ENCODE measurements at places on chromosomes 16 and 17.

- H3K4me3 ChIP-seq = no peak overlapping the region
- H3K36me3 ChIP-seq = no peaks in the 10 kb centered on the region
- DNase-seq = no peak
- H3K27ac ChIP-seq = peak overlapping the region; percentile 23
- H3K27me3 ChIP-seq = no peaks in the 10 kb centered on the region
Observed at GRCh38 chr17:1870592-1870991, 40.8 kb downstream of the RPA1 start.

- no peaks in the 10 kb centered on the region for H3K4me1 ChIP-seq
- no peaks in the 10 kb centered on the region for H3K36me3 ChIP-seq
- H3K27ac ChIP-seq = no peak overlapping the region
- H3K4me3 ChIP-seq = no peak overlapping the region
Observed at GRCh38 chr16:29007730-29008593, 23.1 kb downstream of the LAT start.

- H3K4me1 ChIP-seq = peaks cover 38% of the 10 kb centered on the region
- H3K36me3 ChIP-seq = no peaks in the 10 kb centered on the region
- H3K27me3 ChIP-seq = no peaks in the 10 kb centered on the region
- peak overlapping the region; percentile 95 for H3K27ac ChIP-seq
- H3K4me3 ChIP-seq = no peak overlapping the region
Observed at GRCh38 chr17:17526369-17526768, 30.2 kb upstream of the RASD1 start.

DNA sequence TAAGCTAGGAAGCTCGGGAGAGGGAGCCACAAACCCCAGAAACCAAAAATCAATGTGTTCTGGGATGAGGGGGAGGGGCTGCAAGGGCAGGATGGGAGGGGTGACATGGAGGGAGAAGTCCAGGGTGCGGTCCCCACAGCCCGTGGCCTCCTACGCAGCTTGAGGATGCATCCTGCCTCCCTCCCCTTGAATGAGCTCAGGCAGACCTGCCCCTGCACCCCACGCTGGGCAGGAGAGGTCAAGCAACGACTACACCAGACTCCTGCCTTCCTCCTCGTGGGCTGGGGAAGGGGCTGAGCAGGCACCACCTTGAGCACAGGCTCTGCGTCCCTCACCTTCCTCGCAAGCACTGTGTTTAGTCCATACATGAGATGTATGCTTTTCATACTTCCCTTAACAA, 3.9 kb downstream of the ANKRD13B start:
- peaks cover 20% of the 10 kb centered on the region for H3K4me1 ChIP-seq
- DNase-seq = no peak
- no peak overlapping the region for H3K4me3 ChIP-seq
- H3K27ac ChIP-seq = no peak overlapping the region
- no peaks in the 10 kb centered on the region for H3K36me3 ChIP-seq
- H3K27me3 ChIP-seq = no peaks in the 10 kb centered on the region

DNA sequence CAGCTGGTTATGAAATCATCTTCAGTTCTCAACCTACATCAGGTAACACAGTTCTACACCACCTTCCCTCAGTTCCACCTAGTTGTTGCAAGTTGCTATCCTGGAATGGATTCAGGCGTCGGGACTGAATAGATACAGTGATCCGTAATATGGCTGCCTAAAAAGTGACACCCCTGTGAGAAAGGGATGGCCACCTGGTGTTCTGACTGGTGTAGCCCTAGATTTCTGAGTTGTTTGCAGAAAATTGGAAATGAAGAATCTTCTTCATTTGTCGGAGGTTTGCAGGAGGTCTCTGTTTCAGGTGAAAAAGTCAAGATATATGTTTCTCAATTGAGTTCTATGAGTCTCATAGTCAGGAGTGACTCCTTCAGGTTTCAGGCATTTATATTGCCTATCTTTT, 225.8 kb upstream of the ELAC2 start:
- no peak overlapping the region for H3K27ac ChIP-seq
- H3K36me3 ChIP-seq = no peaks in the 10 kb centered on the region
- no peaks in the 10 kb centered on the region for H3K4me1 ChIP-seq
- no peak for DNase-seq

DNA sequence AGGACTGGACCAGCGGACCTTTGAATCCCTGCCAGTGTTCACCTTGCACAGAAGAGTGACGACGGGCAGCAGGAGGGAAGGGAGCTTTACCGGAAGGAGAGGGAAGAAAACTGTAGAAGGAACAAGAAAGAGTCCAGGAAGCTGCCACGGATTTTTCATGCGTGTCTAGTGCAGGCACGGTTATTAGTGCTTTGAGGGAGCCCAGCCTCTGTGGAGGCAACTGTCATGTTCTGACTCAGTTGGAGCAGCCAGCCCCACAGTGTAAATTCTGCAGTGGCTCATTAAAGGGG, 6.5 kb upstream of the HOXB13 start:
- no peaks in the 10 kb centered on the region for H3K36me3 ChIP-seq
- no peak overlapping the region for H3K4me3 ChIP-seq
- no peak overlapping the region for H3K27ac ChIP-seq
- no peaks in the 10 kb centered on the region for H3K4me1 ChIP-seq
- peaks cover 97% of the 10 kb centered on the region for H3K27me3 ChIP-seq
- DNase-seq = no peak
